ENCODE measurements at places on chromosomes 6 and 20.
A peak's percentile ranks its signal among the peaks of the same experiment; 100 is the strongest.

- peak; percentile 57 for DNase-seq
These were observed 2.7 kb downstream of the C20orf204 start for GRCh38 chr20:64038565-64039292.

- no peak for DNase-seq
These were observed 15.1 kb downstream of the PCK1 start for GRCh38 chr20:57576002-57576401.

DNA sequence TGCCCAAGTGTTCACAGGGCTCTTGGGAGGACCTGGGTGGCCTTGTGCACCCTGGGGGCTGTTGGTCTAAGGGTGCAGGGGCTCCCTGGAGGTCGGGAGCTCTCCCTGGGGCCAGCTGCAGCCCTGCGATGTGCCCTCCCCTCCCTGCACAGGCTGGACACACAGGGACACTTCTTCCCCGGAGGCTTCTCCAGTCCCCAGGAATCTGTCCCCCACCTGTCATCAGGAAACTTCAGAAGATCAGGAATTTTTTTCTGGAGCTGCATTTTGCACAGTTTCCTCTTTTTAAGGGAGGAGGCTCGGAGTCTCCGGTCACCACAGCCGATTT is 66.9 kb upstream of the BHLHE23 start:
- no peak for DNase-seq

DNA sequence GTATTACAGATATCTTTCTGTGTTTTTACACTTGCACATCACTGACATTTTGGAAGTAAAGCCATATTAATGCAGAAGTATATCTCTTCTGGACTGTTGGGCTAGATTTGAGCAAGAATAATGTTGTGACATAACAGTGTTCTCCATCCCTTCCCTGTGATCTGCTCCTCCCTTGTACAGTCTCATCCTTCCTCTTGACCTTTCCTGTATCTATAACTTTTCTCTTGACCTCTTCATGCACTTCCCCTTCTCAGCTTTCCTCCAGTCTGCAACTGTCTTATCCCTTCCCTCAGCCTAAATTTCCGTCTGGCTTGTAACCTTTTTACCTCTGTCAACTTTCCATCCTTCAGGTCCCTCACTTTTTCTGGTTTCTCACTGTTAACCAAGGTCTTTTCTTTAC is 29.8 kb downstream of the NCOA3 start:
- DNase-seq = no peak

DNA sequence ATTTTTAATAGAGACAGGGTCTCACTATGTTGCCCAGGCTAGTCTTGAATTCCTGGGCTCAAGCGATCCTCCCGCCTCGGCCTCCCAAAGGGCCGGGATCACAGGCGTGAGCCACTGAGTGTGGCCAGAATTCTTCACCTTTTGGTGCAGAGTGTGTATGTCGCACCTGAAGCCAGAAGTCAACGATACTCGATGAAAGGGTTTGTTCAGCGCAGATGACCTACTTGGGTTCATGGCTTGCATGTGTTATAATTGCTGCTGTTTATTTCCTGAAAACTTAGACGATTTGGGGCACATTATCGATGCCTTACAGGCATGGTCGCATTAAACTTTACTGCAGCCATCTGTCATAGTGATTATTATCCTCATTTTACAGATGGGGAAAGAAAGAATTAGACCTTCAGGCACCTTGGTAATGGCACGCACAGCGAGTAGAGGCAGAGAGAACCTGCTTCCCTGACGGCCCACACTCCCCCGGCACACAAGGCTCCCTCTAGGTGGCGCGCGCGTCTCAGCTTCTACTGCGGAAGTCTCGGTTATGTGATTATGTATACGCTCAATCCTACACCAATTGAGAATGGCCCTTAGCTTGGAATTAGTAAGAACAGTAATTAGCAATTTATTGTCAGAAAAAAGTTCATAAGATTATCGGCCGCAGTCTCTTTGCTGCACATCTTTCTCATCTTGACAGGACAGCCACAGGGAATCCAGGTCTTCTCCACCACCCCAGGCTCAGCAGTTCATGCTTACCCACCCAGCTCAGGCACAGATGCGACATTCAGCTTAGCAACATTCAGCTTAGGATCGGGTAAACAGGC is 212.8 kb upstream of the PROKR2 start:
- peak; percentile 89 for DNase-seq

DNA sequence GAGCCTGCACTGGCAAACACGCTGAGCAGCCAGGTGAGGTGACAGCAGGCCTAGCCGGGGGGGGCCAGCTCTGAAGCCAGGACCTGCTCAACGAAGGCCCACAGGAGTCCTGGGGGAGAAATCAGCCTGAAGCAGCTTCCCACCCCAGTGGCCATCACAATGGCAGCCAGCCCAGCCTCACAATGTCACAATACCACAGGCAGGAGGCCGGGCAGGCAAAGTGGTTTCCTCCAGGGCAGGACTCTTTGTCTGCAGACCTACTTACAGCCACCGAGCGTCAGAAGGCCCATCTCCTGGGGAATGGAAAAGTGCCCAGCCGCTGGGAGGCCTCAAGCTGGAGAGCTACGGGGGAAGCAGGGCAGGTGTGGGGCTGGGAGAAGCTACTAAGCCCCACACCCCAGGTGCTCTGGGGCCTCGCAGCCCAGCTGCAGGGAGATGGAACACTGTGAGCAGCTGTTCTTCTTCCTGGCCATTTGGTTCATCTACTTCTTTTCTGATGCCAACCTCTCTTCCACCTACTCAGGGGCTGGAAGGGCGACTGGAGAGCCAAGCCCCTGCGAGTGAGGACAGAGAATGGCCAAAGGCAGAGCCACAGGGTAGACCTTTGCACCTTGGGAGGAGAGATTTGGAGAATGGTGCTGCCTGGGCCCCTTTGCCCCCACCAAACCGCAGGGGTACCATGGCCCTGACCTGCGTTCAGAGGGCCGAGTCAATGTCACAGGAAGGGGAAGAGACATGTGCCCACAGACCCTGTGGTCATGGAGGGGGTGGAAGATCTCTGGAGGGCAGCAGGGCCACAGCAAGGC is 22.3 kb upstream of the AVP start:
- DNase-seq = no peak

- DNase-seq = no peak
These were observed 245.1 kb upstream of the RSPO3 start for GRCh38 chr6:126873351-126873750.

GRCh38 chr20:46683668-46683938 is 5.6 kb downstream of the TP53RK start:
- DNase-seq = no peak

Data from T-helper 2 cell (primary cell).